ENCODE measurements at places on chromosomes 3 and 15.

- no peak for DNase-seq
Measured at GRCh38 chr15:36557364-36557763, 22.1 kb upstream of the CDIN1 start.

GRCh38 chr15:57370929-57371328 is 5.4 kb upstream of the CGNL1 start:
- no peak for DNase-seq

GRCh38 chr15:69562564-69562963 is 109.9 kb downstream of the RPLP1 start:
- DNase-seq: no peak

DNA sequence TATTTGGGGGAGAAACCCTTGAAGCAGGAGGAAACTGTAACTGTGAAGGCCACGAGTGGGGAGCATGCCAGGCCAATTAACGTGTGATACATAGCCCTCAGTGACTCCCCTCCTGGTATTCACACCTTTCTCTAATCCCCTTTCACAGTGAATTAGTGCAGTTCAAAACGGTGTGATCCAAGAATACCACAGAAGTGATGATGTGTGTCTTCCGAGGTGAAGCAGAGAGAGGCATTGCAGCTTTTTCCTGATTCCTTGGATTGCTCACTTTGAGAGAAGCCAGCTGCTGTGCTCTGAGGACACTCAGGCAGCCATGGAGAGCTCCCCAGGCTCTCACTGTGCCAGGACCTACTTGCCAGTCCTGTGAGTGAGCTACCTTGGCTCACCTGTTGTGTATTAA is 17.3 kb downstream of the NIPA2 start:
- no peak for DNase-seq

DNA sequence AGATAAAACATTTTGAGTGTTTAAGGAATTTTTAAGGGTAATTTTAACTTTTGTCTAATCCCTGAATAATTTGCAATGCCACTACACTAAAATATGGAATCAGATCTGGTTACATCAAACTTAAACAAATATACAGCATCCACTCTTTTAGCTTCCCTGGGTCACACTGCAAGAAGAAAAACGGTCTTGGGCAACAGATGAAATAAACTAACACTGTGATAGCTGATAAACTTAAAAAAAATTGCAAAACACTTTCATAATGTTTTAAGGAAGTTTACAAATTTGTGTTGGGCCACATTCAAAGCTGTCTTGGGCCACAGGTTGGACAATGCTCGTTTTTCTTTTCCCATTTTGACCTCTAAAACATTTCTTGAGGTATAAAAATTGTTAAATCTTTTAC is 34.3 kb downstream of the CCDC66 start:
- no peak for DNase-seq

DNA sequence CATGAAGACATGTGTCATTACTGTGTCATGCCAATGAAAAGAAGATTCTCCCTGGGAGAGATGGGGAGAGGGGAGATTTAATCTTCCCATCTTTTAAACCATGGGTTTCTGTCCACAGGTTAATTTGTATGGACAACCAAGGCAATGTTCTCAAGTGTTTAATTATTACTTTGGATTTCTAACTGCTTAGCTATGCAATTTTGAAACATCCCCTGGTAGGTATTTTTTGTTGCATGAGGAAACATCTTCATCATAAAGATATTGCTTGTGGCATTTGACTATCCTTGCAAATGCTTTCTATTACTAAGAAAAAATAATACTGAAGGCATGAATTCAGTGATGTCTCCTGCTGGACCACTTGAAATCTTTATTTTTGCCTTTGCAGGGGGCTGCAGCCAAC is 326.6 kb upstream of the TPM1 start:
- no peak for DNase-seq

- DNase-seq: no peak
Measured at GRCh38 chr15:40746916-40747418, 8.1 kb downstream of the RMDN3 start.
